NK-92 treated with Interleukin-12 subunit alpha and Interleukin-12 subunit beta, amount 100 ng/mL, for 24 hours (cell line): ENCODE measurements at places on chromosomes 2 and 18.
A peak's percentile ranks its signal among the peaks of the same experiment; 100 is the strongest.

GRCh38 chr2:46909771-46910419 lies 5.7 kb downstream of the MCFD2 start:
- peak; percentile 9 for DNase-seq

- DNase-seq: no peak
Measured at GRCh38 chr2:128498086-128498485, 179.4 kb upstream of the HS6ST1 start.

DNA sequence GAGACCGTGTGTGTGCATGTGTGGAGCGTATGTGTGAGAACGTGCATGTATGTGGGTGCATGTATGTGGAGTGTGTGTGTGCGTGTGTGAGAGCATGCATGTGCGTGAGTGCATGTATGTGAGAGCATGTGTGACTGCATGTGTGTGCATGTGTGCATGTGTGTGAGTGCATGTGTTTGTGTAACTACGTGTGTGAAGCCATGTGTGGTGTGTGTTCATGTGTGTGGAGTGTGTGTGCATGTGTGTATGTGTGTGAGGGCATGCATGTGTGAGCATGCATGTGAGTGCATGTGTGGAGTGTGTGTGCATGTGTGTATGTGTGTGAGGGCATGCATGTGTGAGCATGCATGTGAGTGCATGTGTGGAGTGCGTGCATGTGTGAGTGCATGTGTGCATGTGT lies 24.2 kb downstream of the TOGARAM2 start:
- no peak for DNase-seq

DNA sequence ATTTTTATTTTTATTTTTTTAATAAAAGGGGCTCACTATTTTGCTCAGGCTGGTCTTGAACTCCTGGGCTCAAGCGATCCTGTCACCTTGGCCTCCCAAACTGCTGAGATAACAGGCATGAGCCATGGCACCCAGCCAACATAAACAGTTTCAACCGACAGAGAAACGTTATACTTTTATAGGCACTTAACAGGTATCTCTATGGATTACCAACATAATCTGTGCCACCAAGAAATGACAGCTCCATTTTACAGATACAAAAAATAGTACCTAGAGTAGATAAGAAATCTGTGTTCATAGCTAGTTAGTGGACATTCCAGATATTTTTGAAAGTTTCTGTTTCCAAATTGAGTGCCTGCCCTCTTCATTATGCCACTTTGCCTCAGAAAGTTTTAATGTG lies 1316.7 kb downstream of the LRP1B start:
- no peak for DNase-seq

- DNase-seq: no peak
Measured at GRCh38 chr2:3651691-3652648, 6.0 kb upstream of the ALLC start.

GRCh38 chr2:234355021-234355720 lies 141.7 kb downstream of the ARL4C start:
- DNase-seq: no peak

DNA sequence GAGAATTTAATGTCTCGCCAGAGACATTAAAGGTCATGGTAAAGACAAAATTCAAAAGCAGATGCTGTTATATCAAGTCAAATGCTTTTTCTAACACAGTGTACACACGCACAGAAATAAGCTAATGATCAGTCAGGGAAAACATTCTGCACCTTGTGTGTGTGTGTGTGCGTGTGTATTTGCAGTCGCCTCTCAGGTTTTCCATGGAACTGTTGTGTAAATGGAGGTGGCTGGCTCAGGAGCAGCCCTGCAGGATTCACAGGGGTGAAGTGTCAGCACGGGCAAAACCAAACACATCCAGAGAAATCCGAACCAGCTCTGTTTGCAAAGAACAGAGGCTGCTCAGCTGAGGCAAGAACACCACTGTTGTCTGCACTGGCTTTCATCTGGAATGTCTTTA lies 76.2 kb upstream of the YWHAQ start:
- DNase-seq: no peak

DNA sequence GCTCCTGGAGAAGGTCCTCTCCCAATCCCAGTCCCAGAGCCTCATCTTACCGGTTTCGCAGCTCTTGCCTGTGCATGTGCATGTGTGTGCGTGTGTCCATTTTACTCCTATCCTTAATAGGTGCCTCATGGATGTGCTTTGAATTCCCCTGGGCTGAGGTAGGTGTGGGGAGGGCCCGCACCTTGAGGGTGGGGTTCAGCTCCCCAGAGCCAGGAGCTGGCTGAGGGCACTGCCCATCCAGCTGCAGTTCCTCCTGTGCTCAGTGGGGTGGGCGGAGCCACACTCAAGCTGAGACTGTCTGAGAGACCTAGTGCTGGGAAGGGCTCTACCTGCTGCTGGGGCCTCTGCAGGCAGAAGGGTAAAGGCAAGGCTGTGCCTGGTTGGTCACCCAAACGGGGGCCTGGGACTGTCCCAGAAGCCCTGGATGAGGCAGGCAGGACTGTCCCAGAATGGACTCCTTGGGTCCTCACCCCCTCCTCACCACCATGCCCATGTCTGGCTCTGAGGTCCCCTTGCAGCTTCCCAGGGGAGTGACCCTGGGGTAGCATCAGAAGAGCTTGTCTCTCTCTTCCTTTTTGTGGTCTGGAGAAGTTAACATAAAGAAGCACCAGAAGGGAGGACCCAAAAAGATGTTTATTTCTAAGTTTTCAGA lies 8.9 kb downstream of the GDF7 start:
- no peak for DNase-seq

DNA sequence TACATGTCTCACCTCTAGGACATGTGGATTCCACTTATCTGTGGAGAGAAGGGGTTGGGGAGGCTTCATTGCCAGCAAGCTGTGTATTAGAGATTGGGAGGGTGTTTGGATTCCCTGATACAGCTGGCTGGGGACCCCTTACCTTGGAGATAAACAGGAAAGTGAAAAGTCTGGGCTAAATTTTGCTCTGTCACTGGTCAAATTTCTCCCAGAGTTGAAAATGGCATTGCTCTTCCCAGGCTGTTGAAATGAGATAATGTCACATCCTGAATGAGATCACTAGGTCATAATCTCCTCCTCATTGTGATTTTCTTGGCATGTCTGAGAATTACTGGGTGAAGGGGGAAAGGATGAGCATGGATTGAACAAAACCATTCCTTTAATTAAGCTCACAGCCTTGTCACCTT lies 265.0 kb upstream of the PARD3B start:
- no peak for DNase-seq

DNA sequence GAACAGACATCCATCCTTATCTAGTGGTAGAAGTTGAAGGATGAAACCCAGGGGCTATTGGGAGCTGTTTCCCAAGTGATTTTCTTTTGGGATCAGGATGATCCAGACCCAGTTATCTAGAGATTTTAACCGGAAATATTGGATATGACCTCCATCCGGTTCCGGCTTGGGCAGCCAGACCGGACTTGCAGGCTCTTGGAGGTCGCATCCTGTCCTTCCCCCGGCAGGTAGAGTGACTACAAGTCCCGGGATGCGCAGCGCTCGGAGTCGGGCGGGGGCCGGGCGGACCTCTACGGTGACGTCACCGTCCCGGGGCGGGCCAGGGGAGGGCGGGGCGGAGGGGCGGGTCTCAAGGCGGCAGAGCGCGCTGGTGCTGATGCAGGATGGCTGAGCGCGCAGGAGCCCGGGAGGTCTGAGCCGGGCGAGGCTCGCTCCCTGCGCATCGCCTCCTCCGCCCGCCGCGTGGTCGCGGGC lies at the start of gene KIF5C:
TSS of gene KIF5C (plus strand) at position 360 of the 474 bp plus-strand sequence. CDS start 391 bp downstream, outside the sequence.
- no peak for DNase-seq

DNA sequence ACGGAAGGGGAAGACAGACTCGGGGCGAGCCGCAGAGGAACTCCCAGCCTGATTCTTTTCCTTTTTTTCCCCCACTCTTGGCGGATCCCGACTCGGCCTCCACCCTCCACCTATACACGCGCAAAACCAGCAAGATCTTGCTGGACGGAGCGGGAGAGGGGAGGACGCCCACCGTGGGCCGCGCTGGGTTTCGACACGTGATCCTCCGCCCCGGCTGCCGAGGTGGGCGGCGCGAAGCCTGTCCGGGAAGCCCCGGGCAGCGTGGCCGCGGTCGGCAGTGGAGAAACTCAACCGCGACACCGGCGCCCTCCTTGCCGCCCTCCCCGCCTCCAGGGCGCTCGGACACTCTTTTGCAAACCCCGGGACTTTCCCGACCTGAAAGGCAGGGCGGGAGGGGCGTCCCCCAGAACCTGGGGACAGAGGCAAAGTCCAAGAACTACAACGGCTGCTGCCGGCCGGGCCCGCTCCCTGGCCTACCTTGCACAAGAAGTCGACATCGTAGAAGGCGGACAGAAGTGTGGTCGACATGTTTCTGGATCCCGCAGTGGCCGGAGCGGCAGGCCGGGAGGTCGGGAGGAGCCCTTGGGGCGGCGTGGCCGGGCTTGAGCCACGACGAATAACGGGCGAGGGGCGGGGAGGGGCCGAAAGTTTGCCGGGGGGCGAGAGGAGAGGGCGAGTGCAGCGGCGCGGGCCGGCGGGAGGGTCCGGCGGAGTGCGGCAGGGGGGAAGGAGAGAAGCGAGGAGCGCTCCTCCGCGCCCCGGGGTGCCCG lies 433 bp downstream of the ZFP36L2 start:
- peak; percentile 76 for DNase-seq

GRCh38 chr2:24830351-24830750 lies 37.1 kb downstream of the CENPO start:
- DNase-seq: no peak

- peak; percentile 21 for DNase-seq
Measured at GRCh38 chr2:231611273-231612108, 18.8 kb downstream of the TEX44 start.

GRCh38 chr2:72220170-72220569 lies 72.5 kb upstream of the CYP26B1 start:
- no peak for DNase-seq

GRCh38 chr2:100542418-100542817 lies 20.4 kb upstream of the PDCL3 start:
- DNase-seq: no peak

- no peak for DNase-seq
Measured at GRCh38 chr2:103859238-103859637, 994.7 kb upstream of the POU3F3 start.
